ENCODE measurements at places on chromosomes 3 and 15.
A peak's percentile ranks its signal among the peaks of the same experiment; 100 is the strongest.

GRCh38 chr15:49110158-49110944 lies 45.0 kb downstream of the COPS2 start:
- no peak for DNase-seq

GRCh38 chr3:159726231-159726964 lies 262.2 kb upstream of the IL12A start:
- no peak for DNase-seq

GRCh38 chr15:38243278-38244055 lies 9.2 kb upstream of the SPRED1 start:
- no peak for DNase-seq

DNA sequence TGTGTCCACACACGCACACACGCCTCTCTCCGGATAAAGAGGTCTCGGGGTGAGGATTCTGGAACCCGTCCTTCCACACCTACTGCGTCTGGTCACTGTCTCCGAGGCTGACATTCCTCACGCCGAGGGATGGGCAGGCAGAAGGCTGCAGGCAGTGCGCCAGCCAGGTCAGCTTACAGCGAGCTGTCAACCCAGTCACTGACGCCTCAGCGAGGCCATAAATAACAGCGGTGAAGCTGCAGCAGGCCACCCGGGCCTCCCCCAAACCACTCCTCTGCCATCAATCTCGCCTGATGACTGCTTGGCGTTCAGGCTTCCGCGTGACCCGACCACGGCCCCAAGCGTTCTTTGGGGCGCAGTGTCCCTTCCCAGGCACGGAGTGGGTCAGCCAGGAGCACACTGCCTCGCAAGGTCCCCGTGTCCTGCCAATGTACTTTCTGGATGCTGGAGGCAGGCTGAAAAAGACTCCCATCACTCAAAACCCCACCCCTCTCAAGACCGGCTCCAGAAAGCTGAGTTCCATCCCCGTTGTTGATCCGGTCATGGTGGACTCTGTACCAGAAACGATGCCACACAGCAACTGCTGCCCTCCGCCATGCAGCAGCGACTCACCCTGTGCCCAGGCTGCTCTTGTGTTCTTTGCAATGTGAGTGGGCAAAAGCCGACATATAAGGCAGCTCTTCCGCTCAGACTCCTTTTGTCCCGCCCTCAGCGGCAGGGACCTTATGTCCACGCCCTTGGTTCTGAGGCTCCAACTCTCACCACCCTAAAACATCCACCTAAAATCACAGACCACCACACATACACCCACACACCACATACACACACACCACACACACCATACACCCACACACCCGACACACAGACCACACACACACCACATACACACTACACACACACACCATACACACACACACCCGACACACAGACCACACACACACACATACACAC lies 27.1 kb downstream of the CPN2 start:
- DNase-seq = peak; percentile 62

GRCh38 chr3:79597709-79598108 lies 170.1 kb downstream of the ROBO1 start:
- no peak for DNase-seq

DNA sequence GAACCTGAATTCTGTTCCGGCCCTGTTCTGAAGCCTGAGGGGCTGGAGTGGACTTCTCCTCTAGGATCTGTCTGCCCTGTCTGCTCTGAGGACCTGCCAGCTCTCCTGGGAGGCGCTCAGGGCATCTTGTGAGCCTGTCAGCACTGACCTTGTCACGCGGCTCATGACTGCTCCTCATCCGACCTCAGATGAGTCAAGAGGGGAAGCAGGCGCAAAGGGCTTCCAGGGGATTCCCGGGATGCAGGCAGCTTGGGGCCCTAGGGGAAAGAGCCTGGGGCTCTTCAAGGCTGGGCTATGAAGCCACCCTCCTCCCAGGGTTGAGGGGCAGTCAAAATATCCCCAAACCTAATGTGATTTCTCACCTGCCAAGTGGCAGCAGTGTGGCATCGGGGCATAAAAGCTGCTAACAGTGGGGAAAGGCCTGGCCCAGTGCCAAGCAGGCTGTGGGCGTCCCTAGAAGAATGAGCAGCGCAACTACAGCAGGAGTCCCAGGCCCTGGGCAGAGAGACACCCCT lies 27.6 kb upstream of the ANKDD1A start:
- DNase-seq = peak; percentile 99

DNA sequence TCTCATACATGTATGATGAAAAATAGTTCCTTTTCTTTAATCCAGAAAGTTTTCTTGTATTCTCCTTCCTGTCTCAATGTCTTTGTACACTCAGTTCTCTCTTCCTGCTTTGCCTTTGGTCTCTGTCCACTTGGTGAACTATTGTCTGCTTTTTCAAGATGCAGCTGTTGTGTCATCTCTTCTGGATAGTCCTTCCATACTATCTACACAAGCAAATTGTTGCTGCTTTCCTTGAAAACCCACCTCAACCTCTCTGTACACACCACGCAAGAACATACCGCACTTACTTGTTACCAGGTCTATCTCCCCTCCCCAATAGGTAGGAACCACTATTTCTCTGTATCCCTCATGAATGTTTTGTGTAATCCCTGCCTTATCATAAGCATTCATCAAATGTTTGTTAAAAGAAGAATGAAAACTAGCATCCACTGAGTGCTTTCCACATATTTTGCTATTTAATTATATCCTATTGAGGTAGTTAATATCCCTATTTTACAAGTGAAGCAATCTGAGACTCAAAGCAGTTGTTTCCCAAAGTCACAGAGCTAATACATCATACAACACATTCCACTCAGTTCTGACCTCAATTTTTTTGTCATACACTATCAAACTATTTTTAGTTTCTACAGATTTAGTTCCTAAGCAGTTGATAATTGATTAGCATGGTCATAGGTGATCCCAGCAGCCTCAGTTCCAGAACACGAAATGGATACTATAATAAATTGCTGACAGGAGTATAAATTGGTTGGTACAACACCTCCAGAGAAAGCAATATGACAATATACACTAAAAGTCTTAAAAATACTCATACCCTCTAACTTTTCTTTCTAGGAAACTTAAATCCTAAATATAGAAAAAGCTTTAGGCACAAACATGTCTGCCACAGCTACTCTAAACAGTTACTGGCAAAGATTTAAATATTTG lies 19.6 kb downstream of the HACL1 start:
- no peak for DNase-seq

Measured in suppressor macrophage (primary cell).